C1 segment of cervical spinal cord (tissue), 14 donors: ENCODE measurements at places on chromosomes 1 and 21.
A peak's percentile ranks its signal among the peaks of the same experiment; 100 is the strongest.

- no peak for DNase-seq
These were observed 6.8 kb downstream of the CORT start for GRCh38 chr1:10456661-10457060.

GRCh38 chr1:41456847-41457540, 27.5 kb downstream of the EDN2 start:
- no peak for DNase-seq

DNA sequence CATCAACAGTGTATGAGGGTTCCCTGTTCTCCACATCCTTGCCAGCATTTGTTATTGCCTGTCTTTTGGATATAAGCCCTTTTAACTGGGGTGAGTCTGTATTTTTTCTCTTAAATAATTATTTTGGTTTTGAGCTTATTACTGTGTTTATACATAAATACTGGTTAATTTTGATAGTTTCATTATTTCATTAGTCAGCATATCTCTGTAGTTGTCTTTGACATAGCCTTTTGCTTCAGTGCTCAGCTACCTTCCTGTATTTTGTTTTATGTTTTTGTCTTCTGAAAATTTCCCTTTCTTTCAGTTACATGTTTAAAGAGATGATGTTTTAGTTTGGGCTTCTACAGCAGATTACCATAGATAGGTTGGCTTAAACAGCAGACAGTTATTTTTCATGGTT, 138.1 kb downstream of the XPR1 start:
- DNase-seq, result no peak

- DNase-seq, result no peak
These were observed 363.7 kb downstream of the NEGR1 start for GRCh38 chr1:71918630-71919029.

DNA sequence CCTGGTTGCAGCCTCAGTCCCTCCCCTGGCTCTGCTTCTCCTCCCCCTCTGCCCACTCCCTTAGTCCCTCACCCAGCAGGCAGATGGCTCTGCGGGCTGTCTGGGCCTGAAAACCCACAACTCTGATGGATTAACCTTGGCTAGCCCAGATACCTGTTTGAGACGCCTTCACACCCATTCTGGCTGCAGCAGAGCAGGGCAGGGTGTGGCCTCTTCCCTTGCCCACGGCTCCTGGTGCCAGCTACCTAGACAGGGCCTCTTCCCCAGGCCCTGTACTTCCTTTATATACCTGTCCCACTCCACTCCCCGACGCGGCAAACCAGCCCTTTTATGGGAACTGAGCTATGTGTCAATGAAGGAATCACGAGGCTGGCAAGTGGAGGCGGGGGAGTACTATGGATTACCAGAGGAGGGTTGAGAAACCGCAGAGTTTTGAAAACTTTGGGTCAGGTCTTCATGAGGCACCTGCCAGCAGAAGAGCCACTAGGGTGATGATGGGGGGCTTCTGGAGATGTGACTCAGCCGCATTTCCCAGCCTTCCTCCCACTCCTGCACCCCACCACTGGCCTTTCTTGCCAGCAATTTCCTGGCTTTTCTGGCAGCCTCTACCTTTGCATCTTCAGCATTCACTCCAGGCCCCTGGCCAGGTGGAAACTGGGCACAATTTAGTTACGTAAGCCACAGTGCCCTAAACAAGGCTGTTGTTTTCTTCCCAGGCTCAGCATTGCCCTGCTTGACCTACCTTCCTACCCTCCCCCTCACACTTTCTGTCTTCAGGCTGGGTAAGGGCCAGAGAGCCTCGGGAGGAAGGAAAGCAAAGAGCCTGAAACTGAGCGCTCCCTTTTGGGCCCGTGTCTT, at the start of gene CHI3L1:
Gene CHI3L1 (minus strand): TSS at position 259 of the 858 bp plus-strand sequence. CDS start 81 bp downstream, at position 178.
- no peak for DNase-seq

DNA sequence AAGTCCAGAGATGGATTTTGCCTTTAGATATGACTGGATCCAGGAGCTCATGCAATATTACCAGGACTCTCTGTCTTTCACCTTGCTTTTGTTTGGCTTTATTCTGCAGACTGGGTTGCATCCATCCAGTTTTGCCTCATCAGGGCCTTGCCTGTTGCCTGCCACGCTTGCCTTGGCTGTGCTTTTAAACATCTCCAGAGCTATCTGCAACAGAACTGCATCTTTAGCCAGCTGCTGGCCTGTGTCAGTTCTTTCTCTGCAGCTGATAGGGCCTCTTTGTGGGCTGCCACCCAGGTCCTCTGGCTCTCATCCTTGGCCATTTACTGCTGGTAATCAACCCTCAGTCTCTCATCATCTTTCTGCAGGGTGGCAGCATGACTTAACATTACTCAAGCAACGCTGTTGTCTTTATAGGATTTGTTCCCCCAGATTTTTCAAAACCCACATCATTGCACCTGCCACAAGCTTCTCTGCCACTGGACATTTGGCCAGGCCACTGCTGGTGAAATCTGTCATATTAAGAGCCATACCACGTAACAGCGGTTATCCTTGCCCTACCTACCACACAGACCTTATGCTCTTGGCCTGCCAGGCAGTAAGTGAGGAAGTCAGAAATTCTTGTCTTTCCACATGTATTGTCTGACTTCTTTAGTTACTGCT, 24.4 kb upstream of the HUNK start:
- DNase-seq, result no peak

GRCh38 chr1:91604632-91605031, 104.0 kb downstream of the CDC7 start:
- DNase-seq, result no peak

DNA sequence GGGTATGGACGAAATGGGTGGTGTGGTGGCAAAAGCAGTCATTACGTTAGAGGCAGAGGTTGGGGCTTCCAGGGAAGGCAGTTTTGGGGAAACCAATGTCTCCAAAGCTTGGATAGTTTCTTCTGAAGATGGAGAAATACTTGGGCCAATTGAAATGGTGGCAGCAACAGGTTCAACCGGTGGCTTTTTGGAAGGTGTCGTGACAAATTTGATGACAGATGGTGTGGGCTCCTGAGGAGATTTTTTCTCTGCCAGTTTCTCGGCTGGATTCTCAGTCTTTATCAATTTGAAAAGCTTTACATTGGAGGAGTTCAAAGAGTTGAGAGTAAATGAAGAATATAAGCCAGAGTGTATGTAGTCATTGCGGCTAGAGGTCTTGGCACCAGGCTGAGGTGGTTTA, 11.5 kb downstream of the ELK4 start:
- DNase-seq, result no peak

DNA sequence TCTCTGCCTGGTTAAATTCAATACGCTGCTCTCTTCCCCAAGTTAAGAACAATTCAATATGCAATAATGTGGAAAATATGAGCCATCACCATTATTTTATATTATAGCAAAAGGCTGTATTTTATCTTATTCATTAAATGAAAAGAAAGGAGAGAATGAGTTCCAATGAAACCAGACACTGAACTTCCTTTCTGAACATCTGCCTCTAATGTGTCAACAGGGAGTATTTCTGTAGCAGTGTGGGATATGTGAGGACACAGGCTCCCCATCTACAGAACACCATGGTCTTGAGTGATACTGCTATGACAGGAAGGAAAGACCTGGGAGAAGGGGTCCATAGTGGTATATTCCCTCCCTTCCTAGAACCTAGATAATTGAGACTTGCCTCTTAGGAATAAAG, 46.3 kb downstream of the CASQ2 start:
- DNase-seq, result no peak

DNA sequence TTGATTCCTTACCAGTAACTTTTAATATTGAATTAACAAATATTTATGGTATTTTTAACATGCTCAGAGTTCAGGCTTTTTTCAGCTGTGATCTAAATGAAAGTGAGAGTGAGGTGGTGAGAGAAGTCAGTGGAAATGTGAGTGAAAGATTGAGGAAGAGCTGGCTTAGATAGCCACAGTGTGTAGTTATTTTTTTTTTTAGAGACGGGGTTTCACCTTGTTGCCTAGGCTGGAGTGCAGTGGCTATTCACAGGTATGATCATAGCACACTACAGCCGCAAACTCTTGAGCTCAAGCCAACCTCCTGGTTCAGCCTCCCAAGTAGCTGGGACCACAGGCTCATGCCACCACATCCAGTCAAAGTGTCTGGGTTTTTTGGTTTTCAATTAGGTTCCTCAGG, 10.9 kb downstream of the RNF11 start:
- DNase-seq, result no peak

- DNase-seq, result no peak
These were observed 53.3 kb upstream of the GJA8 start for GRCh38 chr1:147849098-147849895.

DNA sequence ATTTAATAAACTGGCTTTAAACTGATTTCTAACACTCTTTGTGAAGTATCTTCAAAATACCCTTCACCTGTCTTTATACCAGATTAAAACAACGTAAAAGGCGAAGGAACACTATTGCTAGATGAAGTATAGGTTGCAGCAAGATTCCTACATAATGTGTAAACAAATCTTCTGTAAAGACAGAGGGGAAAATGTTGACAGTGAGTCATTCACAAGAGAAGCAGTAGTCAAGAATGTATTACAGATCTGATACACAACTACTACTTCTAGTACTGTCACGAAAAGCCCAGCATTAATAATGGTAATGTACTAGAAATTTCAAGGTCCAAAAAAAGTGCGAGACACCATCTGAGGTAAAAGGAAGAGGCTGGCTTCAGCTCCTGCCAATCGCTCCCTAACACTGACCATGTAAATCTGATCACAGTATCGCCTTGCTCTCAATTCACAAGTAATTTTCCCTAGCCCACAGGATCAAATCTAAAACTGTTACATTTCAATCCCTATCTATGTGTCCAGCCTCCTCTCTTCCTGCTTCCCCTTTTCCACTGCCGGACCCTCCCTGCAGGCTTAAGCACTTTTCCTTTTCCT, 290.4 kb downstream of the AKT3 start:
- peak; percentile 40 for DNase-seq
